M059J (cell line): ENCODE measurements at places on chromosomes 6 and 20. TPM values are rescaled to one million over a fixed set of nuclear protein-coding genes. Genes with fewer than 3 reads are reported as not detected.

The RANBP9 gene
- total RNA-seq, result 45.7 and 67.4 TPM in 2 replicates

The WFDC10B gene
- not detected in 2 replicates for total RNA-seq

DNA sequence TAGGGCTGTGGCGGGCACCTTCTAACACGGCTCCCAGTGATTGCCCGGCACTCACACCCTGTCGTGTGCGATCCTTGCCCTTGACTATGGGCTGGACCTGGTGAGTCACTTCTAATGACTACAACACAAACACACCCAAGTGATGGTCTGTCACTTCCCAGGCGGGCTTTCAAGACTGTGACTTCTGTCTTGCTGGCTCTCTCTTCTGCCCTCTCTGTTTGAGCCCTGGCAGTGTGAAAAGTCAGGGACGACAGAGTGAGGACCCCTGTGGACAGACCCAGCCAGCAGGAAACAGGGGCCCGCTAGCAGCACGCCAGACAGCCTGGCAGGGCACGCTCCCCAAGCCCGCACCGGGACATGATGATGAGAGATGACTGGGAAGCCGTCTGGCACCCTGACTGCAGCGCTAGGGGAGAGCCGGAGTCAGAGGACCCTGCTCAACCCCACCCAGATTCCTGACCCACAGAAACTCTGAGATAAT, 43.0 kb downstream of the KIF16B start:
- DNase-seq, result peak; percentile 78

- no peak for DNase-seq
These were observed 31.5 kb downstream of the SLC16A10 start for GRCh38 chr6:111118826-111119225.

The PPP1R10 gene
- total RNA-seq, result 17.9 and 28.8 TPM in 2 replicates

The BACH2 gene
- total RNA-seq, result 0.17 TPM in 1 of 2 replicates, not detected in the other

DNA sequence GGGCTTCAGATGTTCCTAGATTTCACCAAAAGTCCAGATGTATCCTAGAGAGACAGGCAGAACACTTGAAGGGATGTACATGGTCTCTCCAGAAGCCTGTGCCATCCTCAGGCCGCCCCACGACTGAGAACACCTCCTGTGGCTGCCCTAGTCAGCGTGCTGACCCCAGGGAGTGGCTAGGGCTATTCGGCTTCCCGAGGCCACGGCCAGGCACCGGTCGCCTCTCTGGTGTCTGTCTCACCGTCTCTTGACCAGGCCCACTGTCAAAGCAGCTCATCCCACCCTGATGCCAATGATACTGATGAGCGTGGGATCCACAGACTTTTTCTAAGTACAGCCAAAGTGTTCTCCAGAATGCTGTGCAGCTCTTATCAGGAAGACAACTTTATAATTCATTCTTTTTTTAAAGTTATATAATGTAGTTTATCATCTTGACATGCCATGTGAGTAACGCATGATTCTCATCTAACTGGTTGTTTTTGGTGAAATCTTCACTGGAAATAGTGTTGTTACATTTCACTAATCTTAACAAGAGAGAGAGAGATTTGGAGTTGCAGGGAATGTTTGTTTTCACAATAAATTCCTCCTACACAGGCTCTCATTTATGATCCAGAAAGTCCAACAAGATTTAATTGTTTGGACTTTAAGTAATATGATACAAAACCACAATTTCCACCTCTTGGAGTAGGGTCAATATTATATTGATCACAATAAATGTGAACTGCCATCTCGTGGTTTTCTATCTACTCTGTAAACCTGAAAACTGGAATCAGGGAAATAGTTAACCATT, 41.7 kb upstream of the KLHL31 start:
- peak; percentile 16 for DNase-seq

DNA sequence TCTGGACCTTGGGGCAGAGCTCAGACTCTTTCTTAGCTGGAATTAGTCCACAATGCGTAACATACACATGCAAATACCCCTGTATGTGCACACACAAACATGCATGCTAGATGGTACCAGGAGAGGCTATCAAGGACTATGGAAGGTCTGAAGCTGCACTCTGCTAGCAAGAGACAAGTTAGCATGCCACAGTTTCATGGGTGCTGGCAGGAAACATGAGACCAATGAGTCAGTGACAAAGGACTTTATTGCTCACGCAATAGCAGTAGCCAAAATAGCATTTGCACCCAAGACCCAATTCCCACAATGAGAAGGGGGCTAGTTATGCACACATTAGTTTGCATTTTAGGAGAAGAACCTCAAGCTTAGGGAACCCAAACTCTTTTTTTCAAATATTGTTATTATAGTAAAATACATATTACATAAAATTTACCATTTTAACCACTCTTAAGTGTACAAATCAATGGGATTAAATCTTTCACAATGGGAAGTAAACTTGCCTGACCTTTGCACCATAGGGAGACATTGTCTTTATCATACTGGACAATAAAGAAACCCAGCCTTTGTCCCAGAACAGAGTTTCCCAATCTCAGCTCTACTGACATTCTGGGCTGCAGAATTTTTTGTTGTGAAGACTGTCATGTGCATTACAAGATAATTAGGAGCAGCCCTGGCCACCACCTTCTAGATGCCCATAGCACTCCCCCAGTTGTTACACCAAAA, 69.1 kb downstream of the NRSN1 start:
- no peak for DNase-seq

The TFAP2B gene
- total RNA-seq, result 0.10 TPM in 1 of 2 replicates, not detected in the other

- no peak for DNase-seq
These were observed 133.7 kb upstream of the IFNGR1 start for GRCh38 chr6:137352859-137353258.

The CALHM4 gene
- total RNA-seq, result not detected in 2 replicates

The CGAS gene
- 7.8 and 12.5 TPM in 2 replicates for total RNA-seq

- no peak for DNase-seq
These were observed 442.2 kb downstream of the CDKAL1 start for GRCh38 chr6:20976391-20976918.

GRCh38 chr6:107741191-107741680, 82.9 kb downstream of the SCML4 start:
- DNase-seq, result no peak

DNA sequence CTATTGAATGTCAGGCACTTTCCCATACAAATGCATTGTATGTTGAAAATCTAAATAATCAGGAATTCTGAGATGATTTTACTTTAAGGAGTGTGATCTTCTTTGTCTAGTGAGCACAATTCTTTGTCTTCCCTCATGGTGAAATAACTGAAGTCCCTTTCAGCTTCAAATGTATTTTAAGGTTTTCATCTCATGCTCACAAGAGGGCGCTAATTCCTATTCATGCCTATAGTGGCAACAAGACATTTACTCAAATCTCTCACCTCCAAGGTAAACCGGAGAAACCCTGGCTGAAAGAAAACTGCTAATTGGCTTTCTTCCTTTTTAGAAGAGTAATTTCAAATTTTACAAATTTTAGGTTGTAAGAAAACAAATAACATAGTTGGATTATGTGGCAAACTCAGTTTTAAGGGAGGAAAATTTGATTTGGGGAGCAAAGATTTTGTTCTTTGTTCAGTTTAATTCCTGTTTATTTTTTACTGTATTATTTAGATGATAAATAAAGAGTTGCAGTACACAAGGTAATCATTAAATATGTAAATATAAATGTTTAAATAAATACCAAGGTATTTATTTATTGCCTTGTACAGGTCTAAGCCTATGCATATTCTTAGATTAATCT, 69.1 kb downstream of the SLC35F1 start:
- DNase-seq, result peak; percentile 29

DNA sequence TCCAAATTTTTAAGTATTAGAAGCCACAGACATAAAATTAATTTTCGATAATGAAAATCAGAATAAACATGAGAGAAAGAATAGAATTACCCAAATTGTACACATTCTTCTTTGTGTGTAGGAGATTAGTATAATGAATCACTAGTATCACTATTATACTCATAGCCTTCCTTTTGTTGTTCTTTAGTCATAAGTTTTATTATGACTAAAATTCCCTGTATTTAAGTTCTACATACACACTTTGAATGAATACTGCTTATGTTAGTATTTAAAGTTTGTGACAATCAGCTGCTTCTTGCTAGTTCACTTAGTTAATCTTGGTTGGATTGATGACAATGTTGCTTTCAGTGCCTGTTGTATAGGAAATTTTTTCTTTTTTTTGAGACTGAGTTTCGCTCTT, 72.7 kb downstream of the CCDC170 start:
- DNase-seq, result no peak

The SLC22A23 gene
- 0.54 and 0.64 TPM in 2 replicates for total RNA-seq

The TLDC2 gene
- not detected in 2 replicates for total RNA-seq

GRCh38 chr6:84979541-84979940, 215.1 kb upstream of the TBX18 start:
- DNase-seq, result no peak

The ETV7 gene
- total RNA-seq, result 14.4 and 19.0 TPM in 2 replicates

- DNase-seq, result peak; percentile 85
These were observed 128.0 kb downstream of the UST start for GRCh38 chr6:148874698-148875293.

DNA sequence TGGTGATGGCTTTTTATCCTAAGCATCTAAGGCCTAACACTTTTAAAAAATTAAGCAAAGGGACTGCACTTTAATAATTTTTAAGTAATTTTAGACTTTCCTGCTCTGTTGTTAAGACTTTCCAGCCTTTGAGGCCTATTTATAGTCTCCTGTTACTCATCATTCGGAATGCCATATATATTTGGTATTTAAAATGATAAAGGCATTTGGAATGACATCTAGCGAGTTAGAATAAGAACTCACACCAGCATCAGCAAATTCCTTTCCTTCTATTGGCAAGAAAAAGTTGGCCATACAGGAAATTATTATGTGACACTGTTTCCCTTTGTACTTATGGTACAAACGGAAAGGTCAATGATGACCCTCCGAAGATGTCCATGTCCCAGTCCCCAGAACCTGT, 88.1 kb upstream of the STMND1 start:
- peak; percentile 80 for DNase-seq

DNA sequence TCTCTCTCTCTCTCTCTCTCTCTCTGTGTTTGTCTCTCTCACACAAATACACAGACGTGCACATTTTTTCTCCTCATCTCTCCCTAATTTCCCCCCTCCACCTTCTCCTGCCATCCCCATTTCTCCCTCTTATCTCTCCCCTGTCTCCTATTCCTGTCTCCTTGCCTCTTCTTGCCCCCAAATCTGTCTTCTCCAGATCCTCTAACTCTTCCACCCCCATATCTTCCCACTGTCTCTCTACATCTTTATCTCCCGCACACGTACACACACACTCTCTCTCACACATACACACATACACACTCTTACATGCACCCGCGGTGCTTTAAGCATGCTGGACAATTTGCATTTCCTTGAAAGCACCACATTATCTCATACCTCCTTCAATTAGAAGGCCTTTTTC, 15.9 kb downstream of the KIZ start:
- no peak for DNase-seq

DNA sequence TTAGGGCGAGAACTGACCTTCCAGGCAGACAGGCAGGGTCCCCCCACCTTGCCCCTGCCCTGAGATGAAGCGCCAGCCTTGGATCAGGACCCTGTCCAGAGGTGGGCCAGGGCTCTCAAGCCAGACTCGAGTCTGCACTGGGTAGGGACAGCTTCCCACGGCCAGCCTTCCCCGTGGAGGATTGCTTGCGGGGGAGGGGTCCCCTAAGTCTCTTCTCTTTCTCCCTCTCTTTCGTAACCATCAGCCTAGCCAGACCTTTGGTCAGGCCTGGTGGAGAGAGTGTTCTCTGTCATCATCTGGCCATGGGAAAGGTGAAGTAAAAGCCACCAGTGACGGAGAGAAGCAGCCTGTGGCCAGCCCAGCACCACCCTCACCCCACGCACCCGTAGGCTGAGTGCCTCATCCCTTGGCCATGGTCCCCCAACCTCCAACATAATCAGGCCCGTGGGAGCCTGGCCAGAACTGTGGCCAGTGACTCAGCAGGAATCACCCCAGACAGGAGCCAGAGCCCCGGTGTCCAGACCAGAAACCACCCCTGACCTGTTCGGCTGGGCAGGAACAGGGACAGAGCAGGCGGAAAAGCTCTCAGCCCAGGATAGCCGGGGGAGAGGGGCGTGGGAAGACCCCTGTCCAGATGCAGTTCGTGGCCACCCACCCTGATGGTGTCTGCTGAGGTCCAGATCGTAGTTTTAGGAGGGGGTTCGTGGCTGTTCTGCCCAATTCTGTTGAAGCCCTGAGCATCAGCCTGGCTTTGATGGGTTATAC, 47.1 kb downstream of the SNAI1 start:
- peak; percentile 100 for DNase-seq

- DNase-seq, result peak; percentile 27
These were observed 267.9 kb upstream of the PLN start for GRCh38 chr6:118280210-118280609.
